ENCODE measurements at places on chromosomes 5 and 9.
A peak's percentile ranks its signal among the peaks of the same experiment; 100 is the strongest.

DNA sequence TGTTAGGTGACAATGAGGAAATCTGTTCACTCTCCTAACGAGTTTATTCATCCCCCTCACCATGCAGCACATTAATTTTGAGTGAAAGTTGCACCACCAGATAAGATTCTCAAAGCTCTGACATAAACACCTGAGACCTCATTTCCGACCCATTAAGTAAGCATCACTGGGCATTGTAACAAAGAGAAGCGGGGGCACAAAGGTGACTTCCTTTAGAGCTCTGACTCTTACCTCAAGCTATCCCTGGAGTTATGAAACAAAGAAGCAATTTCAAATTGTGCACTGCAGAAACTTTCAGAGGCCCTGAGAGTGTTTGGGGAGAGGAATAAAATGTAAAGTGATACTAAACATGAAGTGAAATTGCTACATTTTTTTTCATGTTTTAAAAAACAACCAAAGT, 29.5 kb downstream of the C5orf15 start:
- DNase-seq = no peak

DNA sequence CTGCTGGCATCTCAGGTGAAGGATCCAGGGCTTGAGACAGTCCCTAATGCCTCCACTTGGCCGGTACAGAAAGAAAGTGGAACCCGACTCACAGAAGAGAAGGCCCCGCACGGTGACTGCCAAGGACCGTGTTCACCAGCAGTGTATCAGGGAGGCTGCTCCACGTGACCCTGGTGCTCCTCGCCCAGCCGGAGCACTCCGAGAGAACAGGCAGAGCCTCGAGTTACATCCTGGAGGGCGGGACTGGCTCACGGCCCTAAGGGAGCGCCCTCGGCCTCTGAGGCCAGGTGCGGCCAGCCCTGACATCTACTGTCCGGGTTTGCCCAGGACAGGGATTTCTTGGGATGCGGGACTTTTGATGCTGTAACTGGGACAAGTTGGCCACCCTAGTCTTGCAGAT, 104.0 kb upstream of the SARDH start:
- DNase-seq = no peak

DNA sequence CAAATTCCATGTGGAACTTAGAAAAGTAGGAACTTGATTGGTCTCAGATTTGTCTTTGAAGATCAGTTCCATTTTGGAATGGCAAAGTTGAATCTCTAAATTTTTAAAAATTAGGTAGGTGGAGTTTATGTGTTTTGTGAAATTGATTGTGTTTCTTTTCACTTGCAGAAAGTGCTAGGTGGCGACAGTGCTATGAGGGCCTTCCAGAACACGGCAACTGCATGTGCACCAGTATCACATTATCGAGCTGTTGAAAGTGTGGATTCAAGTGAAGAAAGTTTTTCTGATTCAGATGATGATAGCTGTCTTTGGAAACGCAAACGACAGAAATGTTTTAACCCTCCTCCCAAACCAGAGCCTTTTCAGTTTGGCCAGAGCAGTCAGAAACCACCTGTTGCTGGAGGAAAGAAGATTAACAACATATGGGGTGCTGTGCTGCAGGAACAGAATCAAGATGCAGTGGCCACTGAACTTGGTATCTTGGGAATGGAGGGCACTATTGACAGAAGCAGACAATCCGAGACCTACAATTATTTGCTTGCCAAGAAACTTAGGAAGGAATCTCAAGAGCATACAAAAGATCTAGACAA, 2.8 kb downstream of the PHAX start:
- no peak for DNase-seq

DNA sequence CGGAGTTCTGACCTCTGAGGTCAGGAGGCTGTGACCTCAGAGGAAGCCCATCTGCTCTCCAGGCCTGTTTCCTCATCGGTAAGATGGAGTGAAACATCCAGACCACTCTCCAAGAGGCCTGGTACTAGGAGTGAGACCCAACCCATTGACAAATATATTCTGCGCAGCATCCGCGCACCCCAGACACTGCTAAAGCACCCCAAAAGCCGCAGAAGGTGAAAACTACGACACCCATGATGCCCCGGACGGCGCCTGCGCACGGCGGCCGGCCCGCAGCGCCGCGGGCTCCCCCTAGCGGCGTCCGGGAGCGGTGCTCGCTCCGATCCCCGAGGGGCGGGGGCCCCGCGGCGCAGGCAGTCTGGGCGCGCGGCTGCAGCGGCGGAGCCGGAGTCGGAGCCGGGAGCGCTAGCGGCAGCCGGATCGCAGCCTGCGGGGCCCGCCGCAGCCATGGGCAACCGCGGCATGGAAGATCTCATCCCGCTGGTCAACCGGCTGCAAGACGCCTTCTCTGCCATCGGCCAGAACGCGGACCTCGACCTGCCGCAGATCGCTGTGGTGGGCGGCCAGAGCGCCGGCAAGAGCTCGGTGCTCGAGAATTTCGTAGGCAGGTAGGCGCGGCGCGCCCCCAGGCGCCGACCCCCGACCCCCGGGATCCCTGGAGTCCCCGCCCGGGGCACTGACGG, at the start of gene DNM1:
TSS of gene DNM1 (plus strand) at position 356 of the 683 bp plus-strand sequence. CDS start at position 448, 92 bp downstream.
- peak; percentile 82 for DNase-seq

DNA sequence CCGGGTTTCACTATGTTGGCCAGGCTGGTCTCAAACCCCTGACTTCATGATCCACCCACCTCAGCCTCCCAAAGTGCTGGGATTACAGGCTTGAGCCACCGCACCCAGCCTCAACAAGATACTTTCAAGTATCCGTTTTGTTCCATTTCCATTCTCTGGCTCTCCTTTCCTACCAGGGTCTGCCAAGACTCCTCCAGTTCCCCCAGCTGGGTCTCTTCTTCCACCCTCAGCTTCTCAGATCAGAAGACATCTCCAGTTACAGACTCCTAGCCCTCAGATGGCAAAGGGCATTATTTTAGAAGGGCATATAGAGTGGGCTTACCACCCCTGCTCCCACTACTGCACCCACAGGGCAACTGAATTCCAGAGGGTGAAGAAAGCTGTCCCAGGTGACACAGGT, 1.5 kb upstream of the PDGFRB start:
- no peak for DNase-seq

DNA sequence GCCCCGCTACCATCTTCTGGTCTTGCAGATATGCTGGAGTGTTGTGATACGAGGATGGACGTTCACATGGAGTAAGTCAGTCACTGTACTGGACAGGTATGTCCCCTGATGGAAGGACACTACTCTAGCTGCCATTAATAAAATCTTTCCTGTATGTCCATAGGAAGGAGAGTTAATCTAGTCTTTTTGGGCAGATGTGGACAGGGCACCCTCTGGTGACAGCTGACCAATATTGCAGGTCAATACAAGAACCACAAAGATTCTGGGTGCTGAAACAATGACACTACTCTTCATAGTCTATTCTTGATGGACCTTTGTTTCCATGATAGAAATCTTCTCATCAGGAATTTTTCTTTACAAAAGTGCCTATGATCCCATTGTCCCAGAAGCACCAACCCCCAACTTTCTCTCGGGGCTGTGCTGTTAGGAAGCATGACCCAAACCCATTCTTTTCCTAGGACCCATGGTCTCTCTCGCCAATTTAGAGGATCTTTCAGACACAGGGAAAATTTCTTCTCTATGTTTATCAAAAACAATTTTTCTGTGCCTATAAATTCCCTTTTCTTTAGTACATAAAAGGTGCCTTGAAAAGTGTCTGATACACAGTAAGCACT, 376.9 kb downstream of the DTWD2 start:
- no peak for DNase-seq

DNA sequence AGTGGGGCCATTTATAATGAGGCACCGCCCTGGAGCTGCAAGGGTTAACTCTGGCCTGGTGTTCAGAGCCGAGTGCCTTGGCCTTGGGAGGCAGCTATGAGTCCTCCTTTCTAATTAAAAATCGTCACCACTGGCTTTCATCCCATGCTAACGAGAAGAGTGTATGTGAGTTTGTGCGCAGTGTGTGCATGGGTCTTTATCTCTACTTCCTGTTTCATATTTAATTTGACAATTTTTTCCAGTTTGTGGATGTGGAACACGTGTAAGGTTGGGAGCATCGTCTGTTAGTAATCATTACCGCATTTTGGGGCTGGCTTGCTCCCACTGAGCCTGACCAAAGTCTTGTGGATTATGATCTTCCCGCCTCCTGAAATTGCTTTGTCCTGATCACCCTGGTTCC, 76.4 kb downstream of the NDFIP1 start:
- no peak for DNase-seq

DNA sequence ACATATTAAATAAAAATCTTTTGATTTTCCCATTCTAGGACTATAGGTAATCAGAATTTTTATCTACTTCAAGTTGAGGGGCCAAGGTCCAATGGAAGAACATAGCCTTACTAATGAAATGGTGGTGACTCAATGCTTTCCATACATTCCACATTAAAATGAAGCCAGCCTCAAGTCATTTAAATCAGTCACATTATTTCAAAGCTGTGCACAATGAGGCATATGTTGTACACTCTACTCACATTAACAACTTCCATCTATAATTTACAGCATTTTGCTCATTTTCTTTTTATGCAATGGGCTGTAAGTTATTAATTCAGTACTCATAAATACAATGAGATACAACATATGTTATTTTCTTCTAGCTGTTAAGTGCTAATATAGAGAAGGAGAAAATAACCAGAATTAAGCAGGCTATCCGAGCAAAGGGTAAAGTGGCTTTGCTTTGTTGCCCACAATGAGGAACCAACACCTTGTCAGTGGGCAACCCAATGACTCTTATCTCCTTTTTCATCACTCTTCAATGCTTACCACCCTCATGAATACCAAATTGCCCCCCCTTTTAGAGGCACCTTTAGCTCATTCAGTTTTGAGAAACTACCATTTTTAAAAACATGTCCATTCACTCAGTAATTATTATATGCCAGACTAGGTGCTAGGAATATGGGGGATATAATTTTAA, 52.4 kb downstream of the TTLL11 start:
- no peak for DNase-seq

DNA sequence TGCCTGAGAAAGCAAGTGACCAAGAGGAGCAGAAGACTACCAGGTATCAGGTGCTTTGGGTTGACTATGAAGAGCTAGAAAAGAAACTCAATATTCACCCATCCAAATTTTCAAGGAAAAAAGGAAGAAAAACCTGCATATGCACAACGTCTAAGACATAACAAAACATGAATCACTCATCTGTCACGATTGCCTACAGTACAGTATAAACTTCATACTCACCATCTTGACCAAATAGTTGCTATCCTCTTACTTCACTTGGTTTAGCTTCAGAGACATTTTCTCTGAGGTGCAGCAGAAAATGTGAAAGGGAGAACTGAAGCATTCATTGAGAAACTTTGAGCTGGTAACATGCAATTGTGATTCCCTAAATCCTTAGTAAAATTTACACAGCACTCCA, 228.6 kb upstream of the MPDZ start:
- DNase-seq = no peak

GRCh38 chr9:106954974-106955850, 92.2 kb downstream of the ZNF462 start:
- DNase-seq = no peak

DNA sequence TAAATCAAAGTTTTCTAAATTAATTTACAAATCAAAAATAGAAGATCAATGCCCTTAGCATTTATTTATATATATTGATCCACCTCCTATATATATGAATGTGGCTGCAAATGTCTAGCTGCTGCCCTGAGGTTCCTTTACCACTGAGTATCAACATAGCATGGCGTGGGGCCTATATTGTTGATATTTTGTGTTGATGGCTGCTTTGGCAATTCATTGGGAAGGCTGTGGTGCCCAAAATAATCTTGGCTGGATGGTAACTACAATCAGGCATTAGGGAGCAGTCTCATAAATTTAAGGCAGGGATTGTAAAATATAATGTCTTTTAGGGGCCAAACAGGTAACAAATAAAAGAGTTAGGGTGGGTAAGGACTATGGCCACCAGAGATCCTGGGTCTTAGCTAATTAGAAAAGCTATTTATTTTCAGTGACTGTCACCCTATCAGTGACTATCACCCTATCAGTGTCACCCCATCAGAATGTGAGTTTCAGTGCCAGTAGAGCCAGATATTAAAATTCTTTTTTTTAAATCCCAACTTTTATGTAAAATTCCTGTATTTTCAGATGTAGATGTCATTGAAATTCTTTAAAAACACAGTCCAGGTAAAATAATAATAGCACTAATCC, 190.7 kb upstream of the PCSK5 start:
- no peak for DNase-seq

DNA sequence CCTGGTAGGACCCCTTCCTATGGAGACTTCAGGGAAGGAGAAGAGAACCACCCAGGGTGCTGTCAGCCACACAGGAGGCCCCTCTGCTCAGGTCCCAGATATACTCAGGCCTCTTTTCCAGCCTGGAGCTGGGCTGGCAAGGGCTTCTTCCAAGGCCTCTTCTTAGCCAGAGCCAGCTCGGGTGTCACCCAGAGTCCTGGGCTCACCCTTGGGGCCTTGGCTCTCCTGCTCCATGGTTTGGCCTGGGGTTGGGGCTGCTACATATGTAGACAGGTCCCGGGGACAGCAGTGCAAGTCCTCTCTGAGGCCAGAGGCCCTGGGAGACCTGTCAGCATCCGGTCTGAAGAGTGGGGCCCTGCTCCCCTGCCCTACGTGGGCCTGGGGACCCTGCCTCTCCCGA, 22.8 kb downstream of the PAEP start:
- DNase-seq = no peak

DNA sequence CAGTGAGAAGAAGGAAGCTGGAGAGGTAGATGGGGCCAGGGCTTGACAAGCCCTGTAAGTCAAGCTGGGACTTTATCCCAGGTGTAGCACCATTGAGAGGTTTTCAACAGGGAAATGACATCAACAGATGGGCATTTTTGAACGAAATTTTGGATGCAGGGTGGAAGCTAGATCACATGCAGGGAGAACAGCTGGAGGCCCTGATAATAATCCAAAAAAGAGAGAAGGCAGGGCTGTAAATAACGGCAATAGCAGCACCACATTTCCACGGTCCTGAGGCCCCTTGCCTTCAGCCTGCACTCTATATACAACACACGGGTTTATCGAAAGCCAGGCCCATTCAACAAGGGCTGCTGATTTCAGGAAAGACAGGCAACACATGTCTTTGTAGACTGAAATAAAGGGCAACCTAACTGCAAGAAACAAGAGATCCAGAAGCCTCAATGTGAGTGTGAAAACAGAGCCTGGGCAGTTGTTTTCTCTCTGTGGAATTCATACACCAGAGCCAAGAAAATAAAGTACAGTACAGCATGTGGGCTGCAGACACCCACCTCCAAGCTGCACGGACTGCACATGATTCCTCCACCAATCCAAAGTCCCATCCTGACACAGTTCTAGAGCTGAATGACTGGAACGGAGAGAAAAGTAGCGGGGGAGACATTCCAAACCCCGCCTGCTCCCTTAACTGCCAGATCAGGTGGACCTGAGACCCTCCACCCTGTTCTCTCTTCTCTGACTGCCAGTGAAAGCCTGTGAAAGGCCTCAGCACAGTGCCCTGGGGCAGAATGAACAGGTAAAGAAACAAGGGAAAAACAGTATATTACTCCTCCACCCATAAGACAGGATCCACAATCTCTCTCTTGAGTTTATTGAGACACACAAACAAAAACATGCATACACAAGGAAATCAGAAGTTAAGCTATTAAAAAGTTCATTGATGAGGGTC, 36.3 kb downstream of the KLHL3 start:
- no peak for DNase-seq

All from CD4-positive, alpha-beta T cell treated with Interleukin-1 beta for 1 hour (primary cell).